ENCODE measurements at places on chromosomes 5 and 9.

DNA sequence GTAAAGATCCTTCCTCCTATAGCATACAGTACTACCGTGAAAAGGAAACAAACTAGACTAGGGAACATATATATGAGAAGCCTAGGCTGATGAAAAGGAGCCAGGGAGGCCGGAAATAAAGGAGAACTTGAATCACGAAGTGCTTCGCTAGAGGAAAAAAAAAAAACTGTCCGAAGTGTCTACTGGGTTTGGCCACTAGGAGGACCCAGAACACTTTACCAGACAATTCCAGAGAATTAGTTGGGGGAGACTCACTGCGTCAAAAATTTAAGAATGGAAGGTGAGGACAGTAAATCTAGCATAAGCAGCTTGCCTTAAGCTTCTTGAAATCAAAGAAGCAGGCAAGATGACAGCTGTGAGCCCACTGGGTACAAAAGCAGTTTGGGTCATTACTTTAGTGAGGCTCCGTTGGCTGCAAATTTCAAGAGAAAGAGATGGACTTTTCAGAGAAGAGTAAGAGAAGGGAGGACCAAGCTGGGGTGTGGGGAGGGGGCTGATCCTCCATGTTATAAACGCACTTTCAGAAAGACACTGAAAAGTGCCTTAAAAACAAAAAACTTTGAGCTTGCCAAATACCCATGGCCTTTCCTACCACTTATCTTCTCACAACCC lies 47.4 kb downstream of the P4HA2 start:
- no peak for DNase-seq

GRCh38 chr5:93576994-93577853 lies 3.8 kb downstream of the NR2F1-AS1 start:
- DNase-seq: no peak

DNA sequence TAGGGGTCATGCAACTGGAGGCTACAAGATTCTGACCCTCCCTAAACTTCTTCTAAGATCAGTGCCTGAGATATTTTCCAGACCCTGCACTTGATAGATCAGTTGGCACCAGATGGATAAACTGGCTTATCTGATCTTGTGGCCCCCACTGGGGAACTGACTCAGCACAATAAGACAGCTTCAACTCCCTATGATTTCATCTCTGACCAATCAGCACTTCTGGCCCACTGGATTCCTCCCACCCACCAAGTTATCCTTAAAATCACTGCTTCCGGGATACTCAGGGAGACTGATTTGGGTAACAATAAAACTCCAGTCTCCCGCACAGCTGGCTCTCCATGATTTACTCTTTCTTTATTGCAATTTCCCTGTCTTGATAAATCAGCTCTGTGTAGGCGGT lies 2180.4 kb upstream of the WWC1 start:
- DNase-seq: no peak

DNA sequence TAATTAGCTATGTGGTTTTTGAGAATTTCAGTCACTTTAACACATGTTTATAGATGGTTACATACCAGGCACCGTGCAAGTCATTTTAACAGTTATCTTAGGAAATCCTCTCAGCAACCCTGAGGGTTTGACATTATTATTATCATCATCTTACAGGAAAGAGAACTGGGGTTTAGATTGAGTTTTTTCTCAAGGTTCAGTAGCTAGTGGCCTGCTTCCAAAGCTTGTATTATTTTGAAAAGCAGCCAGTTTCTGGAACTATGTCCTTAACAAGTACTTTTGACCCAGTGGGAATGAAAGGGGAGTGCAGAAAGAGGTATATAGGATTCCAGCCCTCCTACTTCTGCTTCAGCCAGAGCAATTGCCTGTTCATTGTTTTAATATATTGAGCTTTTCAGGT lies 157.5 kb downstream of the COMMD10 start:
- no peak for DNase-seq

DNA sequence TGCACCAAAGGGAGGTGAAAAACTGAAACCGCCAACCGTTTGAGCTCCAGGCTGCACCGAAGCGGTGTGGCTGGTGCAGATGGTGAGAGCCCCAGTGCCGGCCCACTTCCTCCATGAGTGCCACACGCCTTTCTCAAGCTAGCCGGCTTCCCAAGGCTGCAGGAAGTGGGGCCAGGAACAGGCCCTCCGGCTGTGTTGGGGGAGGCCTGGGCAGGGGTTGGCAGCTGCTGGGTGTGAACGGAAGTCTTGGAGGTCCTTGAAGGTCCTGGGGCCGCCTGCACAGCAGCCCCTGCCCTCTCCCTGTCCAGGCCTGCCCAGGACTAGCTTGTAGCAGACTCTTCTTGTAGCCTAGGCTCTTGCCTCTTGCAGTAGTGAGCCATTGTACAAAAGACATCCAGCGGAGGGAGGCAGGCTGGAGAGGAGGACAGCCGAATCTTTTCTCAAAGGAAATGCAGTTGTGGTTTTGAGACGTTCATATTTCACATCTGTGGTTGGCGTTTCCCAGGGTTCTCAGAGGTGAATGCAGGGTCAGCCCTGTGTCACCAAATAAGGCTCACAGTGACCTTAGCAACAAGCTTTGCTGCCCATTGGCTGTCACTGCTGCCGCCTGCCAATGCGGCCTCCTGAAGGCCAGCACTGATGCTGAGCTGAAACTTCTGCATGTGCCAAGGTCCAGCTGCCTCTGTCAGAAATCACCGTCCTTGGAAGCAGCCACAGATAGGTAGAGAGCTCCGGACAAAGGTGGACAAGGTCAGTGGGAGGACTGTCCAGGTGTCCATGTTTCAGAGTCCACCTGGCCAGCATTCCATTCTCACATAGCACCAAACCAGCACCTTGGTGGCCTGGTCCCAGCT lies 23.9 kb downstream of the IRF1 start:
- peak; percentile 49 for DNase-seq

DNA sequence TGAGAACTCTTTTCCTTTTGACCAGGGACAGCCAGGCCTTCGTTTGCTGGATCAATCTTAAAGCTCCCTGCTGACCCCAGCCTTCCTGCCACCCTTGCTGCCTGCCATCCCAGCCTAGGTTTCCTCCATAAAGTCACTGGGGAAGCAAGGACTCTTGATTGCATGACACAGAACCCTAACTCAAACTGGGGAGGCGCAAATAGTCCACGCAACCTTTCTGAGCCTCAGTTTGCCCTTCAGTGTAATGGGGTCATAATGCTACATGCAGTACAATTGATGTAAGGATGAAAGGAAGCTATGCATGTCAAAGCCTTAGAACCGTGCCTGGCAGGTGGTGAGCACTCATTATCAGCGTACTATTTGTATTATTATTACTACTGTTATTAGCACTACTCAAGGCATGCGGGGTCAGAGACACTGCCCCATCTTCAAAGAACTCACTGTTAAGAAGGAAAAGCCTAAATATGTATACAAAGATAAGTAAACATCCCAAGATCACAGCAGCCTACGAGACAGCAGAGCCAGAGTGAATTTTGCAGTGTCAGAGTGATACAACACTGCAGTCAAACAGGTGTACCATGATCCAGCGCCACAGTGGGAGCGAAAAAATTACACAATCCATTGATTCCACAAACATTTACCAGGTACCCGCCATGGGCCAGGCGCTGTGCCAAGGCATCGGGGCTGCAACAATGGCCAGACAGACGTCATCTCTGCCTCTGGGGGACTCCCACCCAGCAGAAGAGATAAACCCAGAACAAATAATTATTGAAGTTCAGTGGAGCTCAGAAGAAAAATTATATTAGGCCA lies 16.9 kb upstream of the CPLX2 start:
- DNase-seq: no peak

DNA sequence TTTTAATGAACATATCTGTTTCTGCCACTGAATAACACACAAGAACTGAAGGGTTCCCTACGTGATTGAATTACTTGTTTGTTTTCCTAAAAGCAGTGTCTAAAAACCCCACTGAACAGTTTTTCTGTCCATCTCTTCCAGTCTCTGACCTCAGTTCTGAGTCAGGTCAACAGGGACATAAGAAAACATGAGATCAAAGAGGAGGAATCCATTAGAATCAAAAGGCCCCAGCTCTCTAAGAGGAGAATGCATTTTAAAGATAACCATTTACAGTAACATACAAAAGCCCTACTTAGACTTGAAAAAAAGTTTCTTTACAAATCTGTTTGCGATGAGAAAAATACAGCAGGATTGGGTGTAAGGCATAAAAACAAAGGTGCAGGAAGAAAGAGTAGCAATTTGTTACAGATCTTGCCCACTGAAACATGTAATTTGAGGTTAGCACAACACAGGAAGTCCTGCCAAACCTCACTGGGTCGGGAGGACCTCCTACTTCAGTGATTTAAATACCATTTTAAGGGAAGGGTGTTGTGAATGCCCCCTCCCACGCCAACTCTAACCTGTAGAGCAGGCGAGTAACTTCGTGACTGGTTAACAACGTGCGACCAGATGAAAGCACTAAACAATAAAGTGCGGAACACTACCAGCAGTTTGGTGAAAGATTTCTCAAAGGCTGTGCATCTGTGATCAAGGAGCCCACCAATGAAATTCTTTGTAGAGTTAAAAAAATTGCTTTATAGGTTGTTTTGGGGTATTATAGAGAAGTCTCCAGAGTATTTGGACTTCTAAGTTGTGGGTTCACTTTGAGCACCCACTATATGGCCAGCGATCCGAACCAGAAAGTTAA lies 1.3 kb downstream of the QSOX2 start:
- DNase-seq: peak; percentile 74

DNA sequence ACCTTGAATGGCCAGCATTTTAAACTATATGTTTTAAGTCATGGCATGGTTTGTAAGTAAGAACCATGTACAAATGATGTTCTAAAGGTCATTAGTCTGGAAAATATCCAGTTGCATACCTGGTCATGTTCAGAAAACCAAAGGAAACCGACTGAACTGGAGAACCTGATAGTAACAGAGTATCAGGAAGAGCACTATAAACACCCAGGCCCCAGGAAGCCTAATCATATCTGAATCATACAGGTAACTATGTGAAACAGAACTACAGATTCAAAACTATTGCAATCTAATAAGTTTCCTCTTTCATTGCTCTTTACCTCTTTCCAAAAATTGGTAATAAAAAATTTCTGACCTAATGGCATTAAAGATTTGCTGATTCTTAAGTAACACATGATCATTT lies 500.3 kb downstream of the ARHGEF28 start:
- no peak for DNase-seq

DNA sequence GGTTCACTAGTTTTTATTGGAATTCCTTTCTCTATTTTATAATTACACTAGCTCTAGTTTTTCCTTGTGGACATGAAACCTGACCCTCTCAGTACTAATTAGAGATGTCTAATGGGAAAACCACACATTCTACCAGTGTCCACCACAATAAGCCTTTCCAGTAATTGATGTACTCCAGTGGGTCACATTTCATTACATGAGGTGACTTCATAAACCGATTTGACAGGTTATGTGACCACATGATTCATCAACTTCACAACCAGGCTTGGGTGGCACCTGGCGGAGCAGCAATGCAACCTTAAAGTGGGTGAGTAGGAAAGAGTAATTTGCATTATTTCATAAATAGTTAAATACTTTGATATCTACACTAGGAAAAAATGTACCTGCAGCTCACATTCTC lies 284.2 kb upstream of the ADAMTS16 start:
- no peak for DNase-seq

DNA sequence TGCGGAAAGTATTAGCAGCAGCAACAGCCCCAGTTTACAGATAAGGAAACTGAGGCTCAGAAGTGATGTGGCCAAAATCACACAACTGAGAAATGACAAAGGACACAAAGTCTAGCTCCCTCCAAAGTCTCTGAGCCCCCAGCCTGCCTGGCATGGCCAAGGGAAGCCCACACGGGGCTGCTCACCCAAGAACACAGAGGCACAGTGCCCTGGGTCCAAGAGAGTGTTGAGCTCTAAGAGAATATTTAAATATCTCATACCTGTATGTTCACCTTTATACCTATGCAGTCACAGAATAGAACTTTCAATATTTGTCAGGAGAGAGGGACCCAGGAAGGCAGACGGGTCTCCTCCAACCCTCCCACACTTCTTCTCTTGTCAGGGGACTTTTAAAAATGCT lies 16.6 kb downstream of the VAV2 start:
- no peak for DNase-seq

Measured in stimulated activated naive CD4-positive, alpha-beta T cell treated with Interleukin-2 at 50 U/mL for 16 hours (primary cell).